CD8-positive, alpha-beta T cell (primary cell): ENCODE measurements at places on chromosomes 3 and 15.

DNA sequence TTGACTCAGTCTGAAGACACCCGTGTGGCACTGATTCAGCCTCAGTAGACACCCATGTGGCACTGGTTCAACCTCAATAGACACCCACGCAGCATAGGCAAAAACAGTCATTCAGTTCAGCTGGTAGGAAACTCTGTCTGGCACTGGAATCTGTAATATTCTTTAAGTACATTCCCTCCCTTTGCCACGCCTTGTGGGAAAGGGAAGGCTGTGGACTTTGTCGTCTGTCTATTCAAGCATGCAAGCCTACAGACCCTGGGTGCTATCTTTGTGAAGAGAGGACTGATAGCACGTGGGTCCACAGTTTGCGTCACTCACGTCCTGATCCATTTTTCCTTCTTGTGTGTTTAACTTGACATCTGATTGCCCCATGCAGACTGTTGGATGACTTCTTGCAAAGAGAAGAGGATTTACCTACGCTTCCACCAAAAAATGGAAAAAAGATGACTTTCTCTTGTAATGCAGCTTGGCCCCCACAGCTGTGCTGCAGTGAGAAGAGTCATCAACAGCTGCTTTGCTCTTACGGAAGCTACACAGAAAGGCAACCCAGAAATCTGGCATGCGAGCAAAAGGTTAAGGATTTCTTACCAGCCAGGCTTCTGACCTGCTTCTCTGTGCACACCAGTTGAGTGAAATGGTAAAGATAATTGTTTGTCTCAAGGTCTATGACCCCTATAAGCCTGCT is 278.1 kb downstream of the ULK4 start:
- no peak for DNase-seq

DNA sequence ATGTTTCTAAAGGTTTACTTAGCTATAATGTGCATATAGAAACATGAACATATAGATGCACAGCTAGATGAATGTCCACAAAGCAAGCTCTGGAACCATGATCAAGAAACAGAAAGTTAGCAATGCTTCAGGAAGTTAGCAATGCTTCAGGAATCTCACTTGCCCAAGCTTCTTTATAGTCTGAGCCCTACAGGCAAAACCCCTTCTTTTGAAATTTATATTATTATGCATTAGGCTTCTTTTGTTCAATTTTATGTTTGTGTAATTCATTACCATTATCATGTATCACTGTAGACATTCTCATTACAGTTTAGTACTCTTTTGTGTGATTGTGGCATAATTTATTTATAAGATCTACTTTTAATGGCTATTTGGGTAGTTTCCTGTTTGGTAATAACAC is 286.4 kb upstream of the BCHE start:
- no peak for DNase-seq

- no peak for DNase-seq
Measured at GRCh38 chr3:178083906-178084866, 452.1 kb upstream of the KCNMB2 start.

DNA sequence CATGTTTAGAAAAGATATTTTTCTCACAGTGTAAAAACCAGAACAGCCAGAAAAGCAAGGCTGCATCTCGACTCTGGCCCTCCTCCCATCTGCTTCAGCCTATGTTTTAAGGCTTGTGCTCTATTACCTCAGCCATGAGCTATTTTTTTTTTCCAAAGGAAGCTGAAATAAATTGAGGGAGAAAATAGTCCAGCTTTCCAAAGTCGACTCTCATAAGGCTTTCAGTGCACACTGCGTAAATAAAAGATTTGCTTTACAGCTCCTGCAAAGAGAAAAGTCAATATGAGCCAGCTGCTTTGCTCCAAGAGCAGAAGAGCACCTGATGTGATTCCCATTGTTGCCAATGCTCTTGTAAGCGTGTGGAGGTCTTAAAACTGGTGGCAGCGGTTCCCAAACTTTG is 26.7 kb downstream of the SCG3 start:
- no peak for DNase-seq

DNA sequence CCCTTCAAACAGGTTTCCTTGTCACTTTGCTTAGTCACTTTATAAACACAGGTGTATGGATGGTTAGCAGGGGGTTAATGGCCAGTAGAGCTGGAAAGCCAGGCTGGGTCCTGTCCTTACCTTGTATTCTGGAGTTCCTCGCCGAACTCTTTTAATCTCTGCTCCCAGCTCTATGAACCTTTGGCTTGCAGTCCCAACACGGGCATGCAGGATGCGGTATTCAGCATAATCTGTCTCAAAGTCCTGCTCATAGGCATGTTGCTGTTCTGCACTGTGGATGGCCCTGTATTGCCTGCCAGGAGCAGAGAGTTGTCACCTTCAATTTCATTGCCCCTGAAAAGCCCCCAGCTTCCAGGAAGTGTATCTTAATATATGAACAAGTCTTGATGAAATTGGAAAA is 2.7 kb downstream of the ELL3 start:
- no peak for DNase-seq

DNA sequence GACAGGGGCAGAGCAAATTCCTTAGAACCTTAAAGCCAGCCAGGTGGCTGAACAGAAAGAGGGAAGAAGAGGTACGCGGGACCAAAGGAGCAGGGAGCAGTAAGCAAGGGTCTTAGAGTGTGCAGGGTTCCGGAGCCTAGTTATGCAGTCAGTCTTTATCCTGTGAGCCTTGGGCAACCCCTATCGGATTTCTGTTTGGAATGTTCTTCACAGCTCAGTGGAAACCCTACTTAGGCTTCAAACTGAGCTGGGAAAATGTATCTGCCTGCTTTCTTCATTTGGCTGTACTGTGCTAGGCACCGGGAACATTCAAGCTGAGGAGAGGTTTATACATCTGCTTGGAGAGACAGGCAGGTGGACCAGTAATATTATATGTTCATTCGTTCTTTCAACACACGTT is 37.1 kb downstream of the PSMD6 start:
- DNase-seq, result no peak

GRCh38 chr15:39204031-39204430 is 376.8 kb upstream of the THBS1 start:
- DNase-seq, result no peak

GRCh38 chr15:58201516-58201915 is 63.3 kb downstream of the AQP9 start:
- DNase-seq, result no peak

DNA sequence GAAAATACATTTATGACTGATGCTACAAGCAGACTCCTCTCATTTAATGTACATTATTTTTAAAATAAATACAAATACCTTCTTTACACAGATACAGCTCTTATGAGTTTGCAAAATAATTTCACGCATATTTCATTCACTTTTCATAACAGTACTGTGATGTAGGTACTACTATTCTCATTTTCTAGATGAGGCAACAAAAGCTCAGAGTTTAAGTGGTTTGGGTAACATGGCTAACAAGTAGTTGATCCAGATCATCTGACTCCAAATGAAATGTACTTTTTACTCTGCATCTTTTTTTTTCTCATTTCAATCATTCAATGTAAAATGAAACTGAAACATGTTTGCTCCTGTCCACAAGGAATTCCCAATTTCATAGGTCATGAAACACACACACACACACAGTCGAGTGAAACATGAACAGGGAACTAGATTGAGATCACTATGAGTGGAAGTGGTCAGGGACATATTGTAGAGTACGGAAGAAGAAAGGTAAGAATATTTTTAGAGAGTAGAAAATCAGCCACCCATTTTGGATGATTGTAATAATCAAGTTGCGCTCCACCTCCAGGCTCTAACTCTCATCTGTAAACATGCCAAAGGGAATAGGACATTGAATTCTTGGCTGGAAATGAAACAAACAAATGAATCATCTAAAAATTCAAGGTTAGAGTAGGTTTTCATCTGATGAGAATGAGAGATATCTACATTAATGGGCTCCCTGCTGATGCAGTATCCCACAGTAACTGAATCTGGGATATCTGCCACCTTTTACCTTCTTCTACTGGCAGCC is 92.4 kb downstream of the CLDN1 start:
- DNase-seq, result no peak

GRCh38 chr15:79896131-79896633 is 632 bp downstream of the MTHFS start:
- no peak for DNase-seq

DNA sequence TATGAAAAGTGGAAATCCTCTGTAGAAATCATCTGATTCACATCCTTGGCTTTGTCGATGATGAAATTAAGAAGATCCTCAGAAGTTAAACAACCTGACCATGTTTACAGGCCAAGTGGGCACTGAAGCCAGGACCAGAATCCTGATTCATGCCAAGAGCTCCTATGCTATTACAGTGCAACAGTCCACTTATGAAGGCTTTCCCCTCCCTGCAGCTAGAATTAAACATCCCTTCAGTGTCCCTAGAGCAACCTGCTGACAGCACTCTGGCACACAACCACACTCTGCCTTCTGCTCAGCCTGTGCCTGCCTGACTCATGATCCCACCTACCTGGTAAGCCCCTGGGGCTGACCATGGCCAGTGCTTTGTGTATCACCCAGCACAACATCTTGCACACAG is 33.8 kb downstream of the TXNRD3 start:
- DNase-seq, result no peak
